A549 treated with DMSO at 1 μM for 4 hours (cell line): ENCODE measurements at places on chromosomes 11 and 22. TPM values are rescaled to one million over a fixed set of nuclear protein-coding genes. Genes with fewer than 3 reads are reported as not detected.

Gene C22orf42
- not detected in 5 replicates for total RNA-seq

Gene CRYBB3
- total RNA-seq = not detected in 5 replicates

Gene SLC22A9
- not detected in 5 replicates for total RNA-seq

Gene KCTD21
- 6.9 to 7.7 TPM (median 7.1 TPM) in 5 replicates for total RNA-seq

Gene PHF21B
- total RNA-seq = 0.95 to 1.4 TPM (median 1.2 TPM) in 5 replicates
